ENCODE measurements at places on chromosomes 7 and 10.

DNA sequence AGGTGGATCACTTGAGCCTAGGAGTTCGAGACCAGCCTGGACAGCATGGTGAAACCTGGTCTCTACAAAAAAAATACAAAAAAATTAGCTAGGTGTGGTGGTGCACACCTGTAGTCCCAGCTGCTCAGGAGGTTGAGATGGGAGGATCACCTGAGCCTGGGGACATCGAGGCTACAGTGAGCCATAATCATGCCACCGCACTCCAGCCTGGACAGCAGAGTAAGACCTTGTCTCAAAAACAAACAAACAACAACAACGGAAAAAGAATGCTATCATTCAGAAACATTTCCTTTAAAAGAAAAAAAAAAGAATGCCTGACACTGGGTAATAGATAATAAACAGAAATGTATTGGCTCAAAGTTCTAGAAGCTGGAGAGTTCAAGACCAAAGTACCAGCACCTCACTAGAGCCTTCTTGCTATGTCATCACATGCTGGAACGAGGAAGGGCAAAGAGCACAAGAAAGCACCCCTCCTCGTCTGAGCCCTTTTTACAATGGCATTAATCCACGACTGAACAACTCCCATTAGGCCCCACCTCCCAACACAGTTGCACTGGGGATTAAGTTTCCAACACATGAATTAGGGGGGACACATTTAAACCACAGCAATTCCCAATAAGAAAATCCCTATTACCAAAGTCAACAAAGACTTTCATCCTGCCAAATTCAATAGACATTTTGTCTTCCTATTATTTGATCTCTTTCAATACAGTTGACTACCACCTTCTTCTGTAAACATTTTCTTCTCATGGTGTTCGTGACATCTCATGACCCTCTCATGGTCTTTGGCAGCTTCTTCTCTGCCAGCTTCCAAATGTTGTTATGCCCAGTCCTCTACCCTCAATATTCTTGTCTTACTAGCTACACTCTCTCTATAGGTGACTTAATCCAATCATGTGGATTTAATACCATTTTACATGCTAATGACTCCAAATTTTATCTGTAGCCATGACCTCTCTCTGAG, 20.0 kb downstream of the AKR1D1 start:
- no peak for DNase-seq

- DNase-seq, result no peak
Observed at GRCh38 chr10:131693766-131694165, 207.0 kb upstream of the PPP2R2D start.

GRCh38 chr10:124447751-124448466, 1.9 kb downstream of the NKX1-2 start:
- no peak for DNase-seq

DNA sequence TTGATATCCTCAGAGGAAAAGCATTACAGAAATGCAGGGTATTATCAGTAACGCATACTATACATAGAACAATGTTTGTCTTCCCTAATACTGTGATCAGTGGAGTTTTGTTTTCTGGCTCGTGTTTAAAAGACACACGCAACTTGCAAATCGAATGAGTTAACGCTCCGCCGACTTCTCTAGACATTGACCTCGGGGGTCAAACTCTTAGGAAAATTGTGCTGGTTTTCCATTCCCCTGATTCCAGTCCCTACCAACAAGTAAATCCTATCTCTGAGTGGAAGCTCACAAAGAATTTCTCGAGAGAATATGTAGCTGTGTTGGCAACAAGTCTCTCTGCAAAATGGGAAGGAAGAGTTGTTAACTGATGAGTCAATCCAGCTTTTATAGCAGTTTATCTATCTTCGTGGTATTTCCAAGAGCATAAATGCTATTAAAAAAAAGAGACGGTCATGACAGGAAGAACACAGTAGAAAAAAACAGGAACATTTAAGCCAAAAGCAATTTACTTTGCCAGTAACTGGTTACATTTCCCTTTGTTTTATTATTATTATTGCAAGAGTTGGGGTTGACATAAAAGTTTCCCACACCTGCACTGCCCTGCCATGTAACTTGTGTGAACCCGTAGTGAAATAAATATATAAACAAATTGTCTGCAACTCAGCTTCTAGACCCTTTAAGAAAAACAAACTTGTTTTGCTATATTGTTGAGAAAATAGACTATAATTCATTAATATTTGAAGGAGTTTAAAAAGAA, 144.4 kb downstream of the ARID5B start:
- no peak for DNase-seq

DNA sequence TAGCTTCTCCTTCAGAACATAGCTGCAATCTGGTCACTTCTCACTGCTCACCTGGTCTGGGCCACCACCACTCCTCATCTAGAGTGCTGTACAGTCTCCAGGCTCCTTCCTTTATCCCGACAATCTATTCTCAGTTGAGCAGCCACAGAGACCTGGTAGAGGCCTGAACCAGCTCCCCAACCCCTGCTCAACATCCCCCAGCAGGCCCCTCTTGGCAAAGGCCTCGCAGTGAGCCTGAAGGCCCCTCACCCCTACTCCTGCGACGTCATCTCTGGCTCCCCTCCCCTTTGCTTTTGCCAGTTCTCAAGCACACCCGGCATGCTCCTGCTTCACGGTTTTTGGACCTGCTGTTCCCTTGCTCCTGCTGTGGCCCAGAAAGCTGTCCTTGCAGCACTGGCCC, 113.9 kb downstream of the ARHGAP22 start:
- DNase-seq, result no peak

- no peak for DNase-seq
Observed at GRCh38 chr10:47031901-47032465, 120.8 kb downstream of the PTPN20 start.

- no peak for DNase-seq
Observed at GRCh38 chr10:85531706-85532105, 834.9 kb downstream of the GRID1 start.

- DNase-seq, result no peak
Observed at GRCh38 chr10:32151871-32152270, 95.6 kb upstream of the KIF5B start.

DNA sequence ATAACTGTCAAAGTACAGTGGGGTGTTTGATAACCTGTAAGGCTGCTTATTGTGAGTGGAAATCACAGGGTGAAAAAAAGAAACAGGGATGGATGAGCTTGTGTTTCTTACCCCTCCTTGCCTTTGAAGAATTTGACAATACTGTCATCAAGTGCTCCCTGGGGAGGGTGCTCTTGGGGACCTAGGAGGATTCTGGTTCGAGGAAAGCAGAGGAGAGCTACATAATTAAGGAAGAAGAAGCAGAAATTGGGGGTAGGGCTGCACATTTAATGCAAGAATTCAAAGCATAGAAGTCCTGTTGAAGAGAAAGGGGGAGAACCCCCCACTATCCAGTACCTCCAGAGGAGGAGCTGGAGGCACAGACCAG, 208.1 kb upstream of the PHYHIPL start:
- no peak for DNase-seq

DNA sequence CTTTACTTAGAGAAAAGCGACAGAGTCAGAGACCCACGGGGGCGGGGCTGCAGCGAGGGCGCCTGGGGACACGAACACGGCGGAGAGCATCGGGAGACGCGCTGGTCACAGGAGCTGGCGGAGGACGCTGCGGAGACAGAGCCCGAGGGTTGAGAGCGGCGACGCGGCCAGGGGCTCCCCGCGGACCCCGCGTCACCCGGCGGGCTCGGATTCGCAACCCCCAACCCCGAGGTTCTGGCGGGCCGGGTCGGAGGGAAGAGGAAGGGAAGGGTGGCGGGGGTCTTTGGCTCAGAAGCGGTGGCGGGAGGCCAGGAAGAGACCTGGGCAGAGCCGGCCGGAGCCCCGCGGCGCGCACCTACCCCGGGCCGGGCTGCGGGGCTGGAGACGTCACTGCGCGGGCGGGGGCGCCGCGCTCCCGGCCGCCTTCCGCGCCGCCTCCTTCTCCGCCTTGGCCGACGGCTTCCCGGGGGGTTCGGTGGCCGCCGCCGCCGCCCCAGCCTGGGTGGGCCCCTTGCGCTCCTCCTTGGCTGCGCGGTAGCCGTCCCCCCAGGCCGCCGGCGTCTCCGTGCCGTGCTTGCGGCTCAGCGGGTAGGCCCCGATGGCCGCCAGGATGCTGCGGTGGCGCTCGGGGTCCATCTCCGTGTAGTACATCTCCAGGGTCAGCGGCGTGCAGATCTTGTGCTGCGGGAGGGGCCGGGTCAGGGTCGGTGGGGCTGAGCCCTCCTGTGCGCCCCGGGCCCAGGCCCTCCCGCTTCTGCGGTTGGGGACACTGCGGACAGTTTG, 11.1 kb downstream of the CALY start:
- DNase-seq, result no peak

GRCh38 chr7:2941216-2941859, 97.2 kb upstream of the GNA12 start:
- no peak for DNase-seq

- no peak for DNase-seq
Observed at GRCh38 chr7:98399462-98399861, 1.4 kb downstream of the BAIAP2L1 start.

- DNase-seq, result no peak
Observed at GRCh38 chr7:41047789-41048191, 655.1 kb downstream of the INHBA start.

- no peak for DNase-seq
Observed at GRCh38 chr7:25897261-25897782, 254.7 kb upstream of the NFE2L3 start.

- no peak for DNase-seq
Observed at GRCh38 chr7:38858259-38858884, 50.6 kb downstream of the VPS41 start.

DNA sequence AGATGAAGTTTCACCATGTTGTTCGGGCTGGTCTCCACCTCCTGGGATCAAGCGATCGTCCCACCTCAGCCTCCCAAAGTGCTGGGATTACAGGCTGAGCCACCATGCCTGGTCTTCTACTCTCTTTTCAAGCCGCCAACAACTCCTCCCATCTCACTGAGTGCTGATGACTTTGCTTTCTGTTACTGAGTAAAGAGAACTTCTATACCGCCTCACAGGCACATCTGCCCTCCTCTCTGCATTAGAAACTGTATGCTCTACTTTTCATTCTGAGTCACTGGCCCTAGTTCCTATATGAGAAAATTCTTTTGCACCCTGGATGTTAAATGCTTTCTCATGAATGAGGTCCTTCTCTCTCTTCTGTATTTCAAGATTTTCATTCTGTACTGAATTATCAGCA, 2.2 kb upstream of the ZNF239 start:
- DNase-seq, result no peak

- no peak for DNase-seq
Observed at GRCh38 chr10:131872827-131873375, 27.9 kb upstream of the PPP2R2D start.

GRCh38 chr10:108358912-108359311, 1194.4 kb upstream of the SORCS1 start:
- no peak for DNase-seq

GRCh38 chr10:62072901-62073300, 171.4 kb downstream of the ARID5B start:
- no peak for DNase-seq

DNA sequence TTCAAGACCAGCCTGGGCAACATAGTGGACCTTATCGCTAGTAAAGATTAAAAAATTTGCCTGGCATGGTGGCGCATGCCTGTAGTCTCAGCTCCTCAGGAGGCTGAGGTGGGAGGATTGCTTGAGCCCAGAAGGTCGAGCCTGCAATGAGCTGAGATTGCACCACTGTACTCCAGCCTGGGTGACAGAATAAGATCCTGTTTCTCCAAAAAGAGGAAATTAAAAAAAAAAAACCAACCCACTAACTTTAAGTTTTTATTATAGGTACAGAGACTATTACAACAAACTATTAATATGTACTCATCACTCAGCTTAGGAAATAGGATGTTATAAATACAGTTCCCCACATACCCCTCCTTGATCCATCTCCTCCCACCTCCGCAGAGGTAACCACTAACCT, 30.2 kb downstream of the DHTKD1 start:
- DNase-seq, result no peak

GRCh38 chr10:69061305-69062161, 26.4 kb upstream of the SRGN start:
- no peak for DNase-seq

DNA sequence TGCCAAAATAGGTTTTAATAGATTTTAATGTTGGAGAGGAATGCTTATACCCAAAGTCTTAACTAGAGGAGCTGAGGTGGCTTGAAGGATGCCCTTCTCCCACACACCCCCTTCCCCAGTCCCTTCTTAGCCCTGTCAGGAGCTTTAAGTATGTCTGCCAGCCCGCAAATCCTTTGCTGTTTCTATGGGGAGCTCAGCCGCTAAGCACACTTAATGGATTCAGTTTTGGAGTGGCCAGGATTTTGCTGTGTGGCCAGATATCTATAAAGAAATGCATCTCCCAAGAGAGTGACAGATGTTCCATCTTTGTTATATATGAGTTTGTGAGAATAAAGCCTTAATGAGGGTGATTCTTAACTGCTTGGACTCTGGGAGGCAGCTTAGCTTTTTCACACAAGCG, 152.9 kb upstream of the ZNF32 start:
- DNase-seq, result no peak

DNA sequence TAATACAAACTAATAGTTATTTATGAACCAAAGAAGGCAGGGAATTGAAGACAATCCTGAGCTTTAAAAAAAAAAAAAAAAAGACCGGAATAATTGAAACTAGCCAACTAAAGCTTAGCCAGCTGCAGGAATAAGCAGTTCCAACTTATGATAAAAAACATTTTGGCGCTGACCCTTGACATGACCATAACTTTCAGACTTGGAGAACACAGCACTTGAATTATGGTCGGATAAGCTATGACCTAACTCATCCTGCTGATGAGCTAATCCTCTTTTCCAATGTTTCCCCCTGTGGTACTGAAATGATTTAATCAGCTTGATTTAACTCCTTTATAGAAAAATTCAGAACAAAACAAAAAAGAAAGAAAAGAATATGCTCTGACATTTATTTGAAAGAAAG, 181.8 kb downstream of the DGKB start:
- no peak for DNase-seq

- no peak for DNase-seq
Observed at GRCh38 chr10:87658858-87659555, 671 bp upstream of the PAPSS2 start.

DNA sequence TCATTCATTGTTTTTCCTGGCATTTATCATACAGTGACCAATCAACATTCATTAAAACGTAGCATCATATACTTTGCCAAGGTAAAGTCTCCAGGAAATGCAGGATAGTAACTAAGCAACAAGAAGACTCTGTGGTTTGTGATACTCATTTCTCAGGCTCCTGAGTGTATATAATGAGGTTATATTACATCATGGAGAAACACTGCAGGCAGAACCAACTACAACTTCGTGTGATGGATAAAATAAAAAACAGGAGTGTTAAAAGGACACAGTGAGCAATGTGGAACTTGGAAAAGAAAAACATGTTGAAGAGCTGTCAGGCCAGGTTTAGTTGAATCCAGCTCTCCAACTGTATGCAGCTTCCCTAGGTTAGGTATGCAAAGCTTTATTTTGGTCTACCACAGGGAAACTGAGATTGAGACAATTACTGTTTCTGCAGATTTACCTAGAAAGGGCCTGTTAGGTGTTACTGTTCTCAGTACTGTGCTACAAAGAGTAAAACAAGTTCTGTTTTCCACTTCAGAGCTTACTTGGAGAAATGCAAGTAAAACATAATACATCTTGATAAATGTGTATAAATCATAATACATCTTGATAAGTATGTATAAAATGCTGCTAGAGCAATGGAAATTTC, 7.8 kb upstream of the CCNY start:
- DNase-seq, result no peak

- no peak for DNase-seq
Observed at GRCh38 chr7:106450716-106451115, 165.9 kb upstream of the NAMPT start.

GRCh38 chr7:144782883-144783282, 53.0 kb downstream of the TPK1 start:
- DNase-seq, result no peak

- DNase-seq, result no peak
Observed at GRCh38 chr10:78900715-78901430, 167.9 kb upstream of the ZMIZ1 start.

GRCh38 chr10:59072038-59072437, 104.4 kb upstream of the PHYHIPL start:
- no peak for DNase-seq

Measured in thoracic aorta (tissue), 2 donors.